NCI-H82 (cell line): ENCODE measurements at places on chromosomes 6 and 20.

DNA sequence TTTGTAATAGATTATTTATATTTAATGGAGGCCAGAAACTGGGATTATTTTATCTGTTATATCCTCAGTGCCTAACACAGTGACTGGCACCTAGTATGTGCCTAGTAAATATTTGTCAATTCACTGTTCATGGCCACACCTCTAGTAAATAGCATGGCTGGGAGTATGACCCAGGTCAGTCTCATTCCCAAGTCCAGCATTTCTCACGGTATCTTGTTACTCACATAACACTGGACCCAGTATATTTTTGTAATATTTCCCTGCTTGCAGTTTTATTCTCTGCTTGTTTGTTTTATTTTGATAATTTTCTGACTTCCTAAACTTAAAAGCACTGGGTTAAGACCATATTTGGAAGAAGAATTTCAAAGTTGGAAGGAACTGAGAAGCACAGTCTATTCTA is 47.7 kb downstream of the CTNNBL1 start:
- no peak for DNase-seq

GRCh38 chr6:11381801-11382513 is 149.5 kb upstream of the NEDD9 start:
- no peak for DNase-seq

- DNase-seq = peak; percentile 76
These were observed 208.8 kb downstream of the ARHGAP18 start for GRCh38 chr6:129500958-129501739.

- no peak for DNase-seq
These were observed 91.7 kb upstream of the IYD start for GRCh38 chr6:150276937-150277742.

DNA sequence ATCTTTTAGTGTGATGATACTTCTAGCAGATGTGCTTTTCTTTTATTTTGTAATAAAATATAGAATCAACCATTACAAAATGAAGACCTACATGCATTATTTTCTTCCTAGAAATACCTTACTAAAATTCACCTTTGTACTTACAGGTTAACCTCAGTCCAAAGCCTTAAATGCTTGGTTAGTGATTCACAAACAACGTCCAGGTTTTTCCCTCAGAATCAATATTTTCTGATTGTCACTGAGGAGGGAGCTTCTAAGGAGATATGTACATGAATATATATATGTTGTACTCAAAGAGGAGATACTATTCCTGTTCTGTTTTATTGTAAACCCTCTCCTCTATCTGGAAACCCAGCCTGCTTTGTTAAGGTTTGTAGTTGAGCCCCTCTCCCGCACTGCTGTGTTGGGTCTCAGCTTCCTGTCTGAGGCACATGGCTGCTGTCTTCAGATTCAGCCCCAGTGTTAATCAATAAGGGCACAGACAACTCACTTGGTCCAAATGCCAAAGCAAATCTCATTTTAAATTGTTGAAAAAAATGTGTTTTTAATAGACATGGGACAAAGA is 33.9 kb upstream of the HS3ST5 start:
- DNase-seq = no peak

GRCh38 chr20:1418350-1418749 is 25.5 kb upstream of the FKBP1A start:
- no peak for DNase-seq

GRCh38 chr20:39878320-39878719 is 810.7 kb downstream of the MAFB start:
- DNase-seq = no peak

DNA sequence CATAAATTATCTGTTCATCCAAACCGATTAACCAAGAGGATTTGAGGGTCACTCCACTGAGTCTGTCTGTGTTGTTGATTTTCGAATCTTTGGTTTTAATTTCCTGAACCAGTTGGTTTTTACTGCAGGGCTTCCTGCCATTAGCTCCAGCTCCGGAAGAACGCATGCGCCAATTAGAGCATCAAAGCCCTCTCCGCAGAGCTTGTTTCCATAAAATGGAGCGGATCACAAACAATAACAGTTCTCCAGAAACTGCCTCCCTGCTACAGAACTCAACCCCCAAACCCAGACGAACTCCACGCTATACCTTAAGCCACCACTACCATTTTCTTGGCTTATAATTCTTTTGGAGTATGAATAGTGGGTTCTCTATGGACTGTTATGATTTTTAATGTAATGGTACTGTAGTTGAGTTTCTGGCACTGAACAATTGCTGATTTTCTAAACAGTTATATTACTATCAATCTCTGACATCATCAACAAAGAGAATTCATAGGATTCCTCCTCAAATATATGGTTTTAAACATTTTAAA is 13.8 kb downstream of the TFAP2A start:
- DNase-seq = no peak

DNA sequence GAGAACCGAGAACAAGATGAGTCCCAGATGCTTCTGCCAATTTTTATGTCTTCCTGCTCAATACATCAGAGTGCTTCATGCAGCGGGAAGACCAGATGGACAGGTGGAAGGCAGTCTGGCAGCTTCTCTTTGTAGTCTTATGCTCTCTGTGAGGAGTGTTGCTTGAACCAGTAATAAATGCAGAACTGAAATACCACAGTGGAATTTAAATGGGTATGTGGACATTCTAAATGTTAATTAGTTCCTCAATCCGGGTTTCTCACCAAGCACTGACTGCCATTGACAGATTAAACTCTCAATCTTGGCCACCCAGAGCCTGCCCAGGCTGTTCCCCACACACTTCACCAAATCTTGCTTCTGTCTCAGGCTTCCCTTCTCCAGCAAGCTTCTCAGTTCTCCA is 695.5 kb upstream of the CHD6 start:
- no peak for DNase-seq

DNA sequence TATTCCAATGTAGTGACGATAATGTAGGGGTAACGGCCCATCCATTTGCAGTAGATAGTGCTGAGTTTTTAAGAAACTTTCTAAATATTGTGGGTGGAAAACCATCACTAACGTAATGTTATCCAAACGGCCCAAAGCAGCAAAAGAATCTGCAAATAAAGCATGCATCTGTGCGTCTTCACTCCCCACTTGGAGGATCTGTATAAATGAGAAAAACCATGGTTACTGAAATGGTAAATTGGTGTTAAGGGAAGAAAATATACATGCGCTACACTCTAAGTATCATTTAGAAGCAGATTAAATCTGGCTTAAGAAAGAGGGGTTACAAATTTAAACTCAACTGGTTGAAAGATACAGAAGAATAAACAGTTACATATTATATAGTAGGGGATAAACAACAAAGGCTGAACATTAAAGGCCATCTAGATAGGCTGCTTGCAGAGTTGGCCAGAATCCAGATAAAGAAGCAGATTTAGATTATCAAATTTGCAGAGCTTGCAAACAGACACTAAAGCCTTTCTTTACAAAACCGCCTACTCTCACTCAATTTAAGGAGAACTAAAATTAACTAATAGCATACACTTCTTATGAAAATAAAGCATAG is 93.3 kb downstream of the SESN1 start:
- DNase-seq = peak; percentile 36

DNA sequence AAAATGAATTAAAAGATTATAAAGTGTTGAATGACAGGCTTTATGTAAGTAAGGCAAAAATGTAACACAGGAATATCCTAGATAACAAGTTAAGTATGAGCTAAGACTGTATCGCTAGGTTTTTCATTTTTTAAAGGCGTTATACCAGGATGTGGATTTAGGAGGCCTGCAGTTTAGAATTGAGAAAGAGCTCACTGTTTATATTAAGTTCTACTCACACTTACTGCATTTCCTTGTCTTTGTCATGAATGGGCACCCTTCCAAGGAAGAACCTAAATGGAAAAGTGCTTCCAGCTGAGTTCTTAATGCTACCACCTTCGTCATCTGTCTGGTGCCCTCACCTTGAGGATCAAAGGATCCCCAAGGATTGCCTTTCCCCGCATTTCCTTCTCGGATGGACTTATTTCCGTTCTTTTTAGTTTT is 148.7 kb downstream of the SOX4 start:
- no peak for DNase-seq
